ENCODE measurements at places on chromosomes 3 and 15.

- DNase-seq, result no peak
Measured at GRCh38 chr3:187291001-187291511, 481 bp downstream of the MASP1 start.

DNA sequence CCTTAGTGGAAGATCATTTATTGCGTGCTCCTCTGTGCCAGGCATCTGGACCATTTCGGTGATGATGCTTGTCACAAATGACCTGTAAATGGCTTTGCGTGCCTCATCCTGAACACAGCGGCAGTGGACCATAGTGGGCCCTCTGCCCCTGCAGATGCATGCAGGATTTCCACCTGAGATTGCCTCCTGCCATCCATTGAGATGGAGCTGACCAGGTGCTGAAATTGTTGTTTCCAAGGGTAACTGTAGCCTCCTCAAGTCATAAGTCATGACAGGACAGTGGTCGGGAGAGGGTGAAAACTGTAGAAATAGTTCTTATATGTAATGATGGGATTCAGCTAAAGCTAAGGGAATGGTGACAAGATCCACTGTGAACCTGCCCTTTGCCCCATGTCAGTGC is 35.5 kb downstream of the CLSTN2 start:
- DNase-seq, result no peak

DNA sequence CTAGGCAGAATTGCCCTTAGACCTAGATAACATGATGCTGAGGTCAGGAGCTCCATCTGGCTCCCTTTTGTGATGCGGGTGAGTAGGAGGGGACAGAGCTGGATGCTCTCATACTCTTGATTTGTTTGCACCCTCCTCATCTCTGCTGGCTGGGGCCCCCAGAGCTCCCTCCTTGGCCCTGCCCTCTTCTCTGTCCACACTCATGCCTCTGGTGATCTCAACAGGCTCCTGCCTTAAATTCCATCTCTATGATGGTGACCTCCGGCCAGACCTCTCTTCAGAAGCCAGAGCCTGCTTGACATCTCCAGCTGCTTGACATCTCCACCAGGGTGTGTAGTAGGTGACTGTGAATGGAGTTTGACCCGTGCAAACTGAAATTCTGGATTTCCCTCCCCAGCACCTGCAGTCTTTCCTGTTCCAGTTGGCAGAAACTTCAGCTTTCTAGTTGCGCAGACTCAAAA is 4.3 kb upstream of the FGD5 start:
- no peak for DNase-seq

DNA sequence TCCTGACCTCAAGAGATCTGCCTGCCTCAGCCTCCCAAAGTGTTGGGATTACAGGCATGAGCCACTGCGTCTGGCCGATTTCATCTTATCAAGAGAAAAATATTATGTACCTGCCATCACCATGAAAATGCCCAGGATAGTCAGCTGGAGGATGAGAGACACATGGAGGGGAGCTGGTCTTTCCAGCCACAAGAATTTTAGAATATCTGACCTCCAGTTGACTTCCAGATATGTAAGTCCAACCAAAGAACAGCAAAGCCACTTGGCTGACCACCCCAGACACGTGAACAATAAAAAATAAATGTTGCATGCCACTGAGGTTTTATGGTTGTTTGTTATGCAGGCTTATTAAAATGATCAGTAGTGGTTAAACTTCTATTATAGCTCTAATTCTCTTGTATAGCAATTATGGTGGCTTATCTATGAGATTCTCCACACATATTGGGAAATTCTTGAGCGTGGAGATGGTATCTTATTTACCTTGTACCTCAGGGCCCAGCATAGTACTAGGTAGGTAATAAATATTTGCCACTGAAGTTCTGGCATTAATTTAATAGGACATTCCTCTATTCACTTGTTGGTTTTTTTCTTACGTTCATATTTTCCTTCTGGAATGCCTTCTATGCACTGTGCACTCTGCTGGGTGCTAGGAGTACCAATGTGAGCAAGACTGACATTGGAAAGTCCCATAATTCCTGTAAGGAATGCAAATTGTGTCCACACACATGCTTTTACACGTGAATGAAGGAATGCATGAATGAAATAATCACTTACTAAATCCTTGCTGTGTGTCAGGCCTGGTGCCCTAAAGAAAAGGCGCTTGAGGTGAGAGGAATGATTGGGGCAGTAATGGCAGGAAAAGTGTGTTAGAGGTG is 77.6 kb downstream of the EDEM1 start:
- no peak for DNase-seq

GRCh38 chr3:146701246-146701645 is 96.1 kb upstream of the PLSCR5 start:
- DNase-seq, result no peak

Data from T-helper 9 cell (primary cell).